ENCODE measurements at places on chromosomes 4 and X.

DNA sequence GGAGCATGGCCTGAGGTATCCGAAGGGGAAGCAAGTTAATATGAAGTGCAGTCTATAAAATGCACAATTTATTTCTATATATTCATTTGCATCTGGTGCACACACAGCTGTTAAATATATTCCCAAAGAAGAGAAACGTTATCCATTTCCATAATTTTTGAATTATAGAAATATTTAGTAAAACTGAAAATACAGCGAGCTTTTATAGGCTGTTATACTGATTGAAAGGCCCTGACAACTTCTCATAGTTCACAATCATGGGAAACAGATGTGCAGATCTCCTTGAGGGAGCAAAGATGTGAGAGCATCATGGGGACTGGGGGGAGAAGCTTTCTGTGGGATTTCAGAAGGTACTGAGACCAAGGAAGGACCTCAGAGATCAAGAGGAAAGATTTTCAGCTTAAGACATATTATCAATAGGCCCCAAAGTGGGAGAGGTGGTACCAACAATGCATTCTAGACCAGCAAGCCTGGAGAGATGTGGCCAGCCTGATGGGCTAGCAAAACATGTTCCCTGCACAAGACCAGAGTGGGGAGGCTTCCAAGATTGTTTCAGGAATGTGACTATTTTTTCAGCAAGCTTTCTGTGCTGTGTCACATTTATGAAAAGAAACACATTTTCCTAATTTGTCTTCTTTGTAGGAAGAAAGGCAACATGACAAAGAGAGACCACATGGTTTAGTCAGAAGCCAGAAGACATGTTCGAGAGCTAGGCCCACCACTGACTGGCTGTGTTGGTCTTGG lies 256.0 kb upstream of the SFRP2 start:
- no peak for DNase-seq

DNA sequence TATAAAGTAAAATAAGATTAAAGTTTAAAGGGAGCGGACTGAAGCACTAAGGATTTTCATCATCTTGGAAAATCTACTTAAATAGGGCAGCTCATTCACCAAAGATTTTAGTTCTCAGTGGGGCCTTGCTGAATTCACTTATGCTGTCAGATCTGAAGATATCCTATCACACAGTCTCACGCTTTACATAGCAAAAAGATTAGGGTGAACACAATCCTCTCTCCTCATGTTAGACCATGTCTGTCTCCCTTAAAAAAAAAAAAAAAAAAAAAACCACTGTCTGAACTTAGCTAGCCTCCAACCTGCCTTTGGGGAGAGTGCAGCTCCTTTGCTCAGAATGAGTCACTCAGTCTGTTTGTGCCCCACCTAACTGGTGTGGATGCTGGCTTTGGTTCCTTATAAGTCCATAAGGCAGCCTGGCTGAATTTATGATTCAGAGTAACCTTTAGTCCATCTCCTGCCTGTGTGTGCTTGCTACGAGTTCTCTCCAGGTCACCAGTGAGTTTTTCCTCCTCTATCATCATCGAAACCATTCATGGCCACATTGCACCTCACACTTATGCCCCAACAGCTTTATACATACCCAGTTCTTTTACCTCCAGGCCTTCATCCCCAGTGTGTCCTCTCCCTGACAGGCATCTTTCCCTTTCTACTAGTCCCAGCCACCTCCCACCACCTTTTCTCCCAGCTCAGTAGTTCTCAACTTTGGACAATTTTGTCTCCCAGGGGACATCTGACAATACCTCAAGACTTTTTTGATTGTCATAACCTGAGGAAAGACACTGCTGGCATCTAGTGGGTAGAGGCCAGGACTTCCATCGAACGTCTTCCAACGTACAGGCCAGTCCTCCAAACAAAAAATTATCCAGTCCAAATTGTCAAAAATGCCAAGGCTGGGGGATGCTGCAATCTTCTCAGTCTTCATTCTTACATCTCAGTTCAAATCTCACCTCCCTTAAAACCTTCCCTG lies 220.7 kb upstream of the EMCN start:
- DNase-seq, result no peak

- DNase-seq, result no peak
These were observed 133.4 kb upstream of the SMAD1 start for GRCh38 chr4:145348291-145348690.

- no peak for DNase-seq
These were observed 31.3 kb upstream of the GBA3 start for GRCh38 chr4:22661443-22661842.

- no peak for DNase-seq
These were observed 75.7 kb downstream of the CPEB2 start for GRCh38 chr4:15077969-15078368.

GRCh38 chr4:175421506-175421905 lies 390.6 kb downstream of the GPM6A start:
- DNase-seq, result no peak

- DNase-seq, result no peak
These were observed 812.4 kb downstream of the STPG2 start for GRCh38 chr4:97330917-97331316.

- DNase-seq, result no peak
These were observed 643 bp downstream of the FHL1 start for GRCh38 chrX:136147976-136148375.

- no peak for DNase-seq
These were observed 884 bp downstream of the IDH3G start for GRCh38 chrX:153793291-153793690.

DNA sequence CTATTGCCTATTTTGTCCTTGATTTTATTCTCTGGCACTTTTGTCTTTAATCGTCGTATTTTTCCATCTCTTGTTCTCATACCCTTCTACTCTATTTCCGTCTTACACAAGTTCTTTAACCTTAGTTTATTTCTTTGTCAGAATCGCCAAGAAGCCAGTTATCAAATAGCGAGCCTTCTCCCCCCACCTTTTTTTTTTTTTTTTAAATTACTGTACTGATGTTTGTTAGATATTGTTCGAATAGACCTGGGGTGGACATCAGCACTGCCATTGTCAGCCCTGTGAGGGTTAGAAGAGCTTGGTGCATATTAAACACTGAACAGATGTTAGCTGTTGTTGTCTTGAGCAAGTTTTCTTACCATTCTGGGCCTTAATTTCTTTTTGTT lies 1.2 kb downstream of the SPCS3 start:
- DNase-seq, result no peak

GRCh38 chr4:177681902-177682301 lies 239.7 kb upstream of the AGA start:
- no peak for DNase-seq

GRCh38 chrX:12997906-12998687 lies 23.2 kb downstream of the TMSB4X start:
- DNase-seq, result no peak

DNA sequence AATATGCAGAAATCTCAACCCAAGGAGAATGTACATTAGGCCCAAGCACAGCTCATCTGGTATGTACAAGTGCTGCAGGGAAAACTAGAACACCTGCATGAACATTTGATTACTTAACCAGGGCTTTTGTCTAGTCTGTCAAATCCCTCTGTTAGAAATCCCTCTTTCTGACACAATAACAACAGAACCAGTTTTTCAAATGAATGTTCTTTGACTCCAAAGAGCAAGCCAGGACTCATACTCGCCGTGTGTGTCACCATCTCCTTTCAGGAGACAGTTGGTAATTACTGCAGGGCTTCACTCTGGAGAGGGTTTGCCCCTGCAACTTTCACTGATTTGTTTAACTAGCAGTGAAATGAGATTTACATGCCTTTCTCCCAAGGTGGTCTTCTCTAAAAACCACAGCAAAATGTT lies 143.0 kb upstream of the FAM241A start:
- no peak for DNase-seq

All from NCI-H524 treated with DMSO at 0.1 percent for 48 hours (cell line).